Stimulated activated CD4-positive, alpha-beta T cell treated with anti-CD3 and anti-CD28 coated beads, Interleukin-1b, Interleukin-23, amount 100 ng/mL, for 1 hour (primary cell): ENCODE measurements at places on chromosomes 3 and 15.

DNA sequence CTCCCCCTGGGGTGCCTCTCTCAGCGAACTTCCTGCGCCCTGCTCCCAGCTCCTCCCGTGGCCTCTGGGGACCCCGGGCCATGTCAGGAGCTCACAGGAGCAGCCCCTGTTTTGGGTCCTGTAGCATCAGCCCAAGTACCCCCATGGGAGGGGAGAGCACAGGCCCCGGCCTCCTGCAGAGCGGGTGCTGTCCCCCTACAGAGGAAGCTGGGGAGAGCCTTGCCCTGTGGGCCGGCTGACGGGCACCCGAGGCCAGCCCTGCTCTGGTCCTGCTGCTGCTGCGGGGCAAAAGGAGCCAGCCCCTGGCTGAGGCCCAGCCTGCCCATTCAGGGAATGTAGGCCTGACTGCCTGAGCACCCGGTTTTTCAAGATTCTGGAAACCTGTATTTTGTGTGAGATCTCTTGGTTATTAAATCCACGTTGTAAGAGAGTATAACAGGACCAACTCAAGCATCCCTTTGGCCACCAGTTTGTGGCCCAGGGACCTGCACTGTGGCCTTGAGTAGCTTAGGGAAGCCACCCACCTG is 12.4 kb downstream of the PLXNA1 start:
- DNase-seq, result no peak

- no peak for DNase-seq
Observed at GRCh38 chr3:66856533-66856932, 141.6 kb upstream of the KBTBD8 start.

GRCh38 chr3:48930590-48930989 is 11.9 kb downstream of the ARIH2 start:
- no peak for DNase-seq

- no peak for DNase-seq
Observed at GRCh38 chr3:44339181-44340057, 853 bp downstream of the TCAIM start.

- DNase-seq, result no peak
Observed at GRCh38 chr3:65190111-65190510, 502.3 kb upstream of the ADAMTS9 start.

DNA sequence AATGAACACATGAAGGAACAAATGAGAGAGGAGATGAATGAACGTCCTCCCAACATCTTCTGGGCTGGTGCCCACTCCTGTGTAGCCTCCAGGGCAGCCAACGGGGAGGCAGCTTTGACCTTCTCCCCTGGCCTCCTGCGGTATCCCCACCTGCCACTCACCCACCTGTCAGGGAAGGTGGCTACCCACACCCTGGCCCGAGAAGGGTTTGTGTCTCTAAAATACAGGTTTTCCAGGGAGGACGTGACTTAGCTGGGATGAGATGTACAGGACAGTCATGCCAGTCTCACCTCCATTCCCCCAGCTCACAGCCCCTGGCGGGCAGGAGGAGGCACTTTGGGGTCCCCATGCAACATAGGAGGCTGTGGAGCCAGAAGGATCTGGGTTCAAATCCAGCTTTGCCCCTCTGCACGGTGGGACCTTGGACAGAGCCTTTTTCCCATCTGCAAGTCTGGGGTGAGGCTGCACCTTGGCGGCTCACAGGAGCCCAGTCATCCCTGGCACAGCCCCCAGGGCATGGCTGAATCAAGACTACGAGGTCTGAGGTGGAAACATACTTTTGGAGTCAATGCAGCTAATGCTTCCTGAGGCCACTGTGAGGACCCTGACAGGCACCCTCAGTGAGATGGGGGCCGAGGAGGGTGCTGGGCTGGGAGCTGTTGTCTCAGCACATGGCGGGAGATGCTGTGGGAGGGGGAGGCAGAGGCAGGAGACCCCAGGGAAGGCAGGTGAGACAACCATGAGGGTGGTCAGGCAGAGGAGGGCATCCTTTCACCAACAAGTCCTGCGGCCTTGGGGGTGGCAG is 11.1 kb upstream of the PLXND1 start:
- DNase-seq, result no peak

- DNase-seq, result no peak
Observed at GRCh38 chr15:41334293-41335120, 1.8 kb downstream of the NUSAP1 start.

GRCh38 chr3:140013220-140013619 is 78.2 kb downstream of the CLSTN2 start:
- DNase-seq, result no peak

DNA sequence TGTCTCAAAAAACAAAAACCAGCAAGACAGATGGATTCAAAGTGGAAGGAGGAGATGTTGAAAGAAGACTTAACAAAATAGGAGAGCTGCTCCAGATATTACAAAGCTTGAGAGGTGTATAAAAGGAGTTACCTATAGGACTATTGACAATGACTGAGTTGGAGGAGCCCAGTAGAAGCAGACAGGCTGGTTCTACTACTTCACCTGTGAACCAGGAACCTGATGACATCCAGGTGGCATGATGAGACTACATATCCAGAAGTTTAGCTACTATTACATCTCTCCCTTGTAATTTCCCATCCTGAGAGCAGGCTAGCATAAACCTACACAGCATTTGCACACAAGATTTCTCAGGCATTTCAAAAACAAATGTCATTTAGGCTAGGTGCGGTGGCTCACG is 49.3 kb downstream of the CPEB1 start:
- DNase-seq, result no peak

DNA sequence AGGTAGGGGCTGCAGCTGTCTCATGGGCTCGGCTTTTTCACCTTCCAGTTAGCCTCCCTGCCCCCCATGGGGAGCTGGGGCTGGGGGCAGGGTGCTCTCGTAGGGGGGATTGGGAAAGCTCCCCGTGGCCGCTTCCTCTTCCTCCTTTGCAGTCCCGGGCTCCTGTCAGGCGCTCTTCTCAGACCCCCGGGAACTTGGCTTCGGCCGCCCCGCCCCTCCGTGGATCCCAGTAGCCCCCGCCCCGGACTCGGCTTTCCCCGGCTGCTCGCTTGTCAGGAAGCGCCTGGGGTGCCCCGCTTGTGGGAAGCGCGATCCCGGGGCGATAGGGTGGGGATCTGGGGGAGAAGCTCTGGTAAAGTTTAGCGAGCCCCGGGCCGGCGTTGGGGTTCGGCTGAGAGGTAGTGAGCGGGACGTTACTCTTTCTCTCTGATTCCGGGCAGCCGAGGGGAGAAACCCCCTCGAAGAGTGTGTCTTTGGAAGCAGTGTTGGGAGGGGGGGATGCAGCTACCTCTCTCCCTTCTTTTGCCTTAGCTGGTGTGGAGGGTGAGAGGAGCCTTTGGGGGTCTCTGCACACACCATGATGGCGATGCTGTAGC is 611 bp downstream of the PIAS1 start:
- no peak for DNase-seq

GRCh38 chr3:60645801-60646200 is 605.5 kb downstream of the FHIT start:
- DNase-seq, result no peak

GRCh38 chr3:124455891-124456290 is 274.4 kb upstream of the UMPS start:
- no peak for DNase-seq

GRCh38 chr3:194100856-194101390 is 35.0 kb upstream of the HES1 start:
- DNase-seq, result no peak

- no peak for DNase-seq
Observed at GRCh38 chr3:156037356-156037755, 83.0 kb upstream of the KCNAB1 start.

- no peak for DNase-seq
Observed at GRCh38 chr3:79866162-79866561, 98.4 kb upstream of the ROBO1 start.

- no peak for DNase-seq
Observed at GRCh38 chr15:43489191-43489590, 3.8 kb downstream of the TP53BP1 start.

DNA sequence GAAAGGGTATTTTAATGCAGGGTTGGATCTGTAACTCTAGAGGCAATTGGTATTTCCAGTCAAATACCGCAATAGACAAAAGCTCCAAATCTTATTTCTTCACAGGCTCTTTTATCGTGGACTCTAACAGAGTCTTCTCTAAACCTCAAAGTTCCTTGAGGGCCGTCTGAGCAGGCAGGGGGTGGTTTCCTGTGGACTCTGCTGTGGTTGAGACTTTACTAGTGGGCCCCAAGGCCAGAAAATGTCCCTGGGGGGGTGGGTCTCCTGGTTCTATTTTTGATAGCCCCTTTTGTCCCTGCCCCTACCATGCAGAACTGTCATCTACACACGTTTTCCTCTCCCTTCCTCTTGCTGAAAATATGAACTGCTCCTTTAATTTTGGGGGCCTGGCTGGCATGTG is 80.1 kb downstream of the ASB7 start:
- no peak for DNase-seq

DNA sequence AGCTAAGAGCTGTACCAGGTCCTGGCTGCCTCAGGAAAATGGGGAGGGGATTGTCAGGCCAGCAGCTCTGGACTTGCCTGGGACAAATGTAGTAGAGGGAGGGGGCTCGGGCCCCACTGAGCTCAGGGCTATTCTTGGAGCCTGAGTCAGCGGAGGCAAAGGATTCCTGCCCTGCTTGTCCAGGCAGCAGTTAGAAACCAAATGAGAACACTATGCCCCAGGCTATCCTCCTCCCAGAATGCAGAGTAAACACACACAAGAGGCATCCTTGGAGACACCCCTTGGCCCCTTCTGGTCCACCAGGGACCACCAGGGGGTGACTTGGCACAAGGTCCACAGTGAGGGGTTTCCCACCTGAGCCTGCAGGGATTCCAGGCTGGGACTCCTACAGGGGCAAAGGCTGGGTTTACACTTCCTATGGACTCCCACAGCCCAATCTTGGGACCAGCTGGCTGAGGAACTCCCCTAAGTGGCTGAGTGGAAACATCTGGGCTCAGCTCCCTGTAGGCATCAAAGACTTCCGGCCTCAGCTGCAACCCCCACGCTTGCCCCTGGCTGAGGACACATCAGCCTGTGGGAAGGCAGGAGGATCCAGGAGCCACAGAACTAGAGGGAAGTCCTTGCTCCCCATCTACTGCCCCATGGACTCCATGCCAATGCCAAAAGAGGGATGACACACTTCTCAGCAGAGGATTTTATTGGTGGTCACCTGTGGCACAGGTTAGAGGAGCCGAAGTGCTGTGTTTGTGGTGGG is 3.4 kb upstream of the COL7A1 start:
- no peak for DNase-seq

GRCh38 chr15:27412415-27412814 is 441.4 kb downstream of the GABRG3 start:
- no peak for DNase-seq

DNA sequence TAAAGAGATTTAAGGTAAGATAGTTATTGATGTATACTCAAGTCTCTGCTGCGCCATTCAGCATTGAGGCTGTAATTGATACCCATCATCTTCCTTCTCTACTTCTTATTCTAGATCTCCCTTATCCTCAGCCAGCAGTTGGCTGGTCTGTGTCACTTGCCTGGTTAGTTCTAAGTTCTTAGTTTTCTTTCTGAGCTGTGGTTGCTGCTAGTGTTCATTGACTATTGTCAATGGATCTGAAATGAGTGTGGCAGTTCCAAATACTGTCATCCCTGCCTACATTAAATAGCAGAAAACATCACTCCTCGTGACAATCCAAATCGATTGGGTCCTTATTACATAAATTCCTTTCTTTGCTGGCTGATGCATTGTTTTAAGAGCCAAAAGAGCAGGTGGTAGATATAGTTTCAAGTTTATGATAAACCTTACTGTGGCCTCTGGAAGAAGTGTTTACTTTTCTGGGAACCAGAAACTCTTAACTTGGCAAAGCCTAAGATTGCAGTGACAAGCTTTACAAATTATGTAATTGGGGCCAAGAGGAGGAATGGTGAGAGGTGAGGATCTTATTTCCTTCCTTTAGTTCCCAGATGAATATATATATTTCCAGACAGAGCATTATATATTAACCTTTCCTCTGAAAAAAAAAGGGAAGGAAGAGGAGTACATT is 168.0 kb downstream of the GMNC start:
- DNase-seq, result no peak

GRCh38 chr3:69791106-69791505 is 51.8 kb downstream of the MITF start:
- no peak for DNase-seq

DNA sequence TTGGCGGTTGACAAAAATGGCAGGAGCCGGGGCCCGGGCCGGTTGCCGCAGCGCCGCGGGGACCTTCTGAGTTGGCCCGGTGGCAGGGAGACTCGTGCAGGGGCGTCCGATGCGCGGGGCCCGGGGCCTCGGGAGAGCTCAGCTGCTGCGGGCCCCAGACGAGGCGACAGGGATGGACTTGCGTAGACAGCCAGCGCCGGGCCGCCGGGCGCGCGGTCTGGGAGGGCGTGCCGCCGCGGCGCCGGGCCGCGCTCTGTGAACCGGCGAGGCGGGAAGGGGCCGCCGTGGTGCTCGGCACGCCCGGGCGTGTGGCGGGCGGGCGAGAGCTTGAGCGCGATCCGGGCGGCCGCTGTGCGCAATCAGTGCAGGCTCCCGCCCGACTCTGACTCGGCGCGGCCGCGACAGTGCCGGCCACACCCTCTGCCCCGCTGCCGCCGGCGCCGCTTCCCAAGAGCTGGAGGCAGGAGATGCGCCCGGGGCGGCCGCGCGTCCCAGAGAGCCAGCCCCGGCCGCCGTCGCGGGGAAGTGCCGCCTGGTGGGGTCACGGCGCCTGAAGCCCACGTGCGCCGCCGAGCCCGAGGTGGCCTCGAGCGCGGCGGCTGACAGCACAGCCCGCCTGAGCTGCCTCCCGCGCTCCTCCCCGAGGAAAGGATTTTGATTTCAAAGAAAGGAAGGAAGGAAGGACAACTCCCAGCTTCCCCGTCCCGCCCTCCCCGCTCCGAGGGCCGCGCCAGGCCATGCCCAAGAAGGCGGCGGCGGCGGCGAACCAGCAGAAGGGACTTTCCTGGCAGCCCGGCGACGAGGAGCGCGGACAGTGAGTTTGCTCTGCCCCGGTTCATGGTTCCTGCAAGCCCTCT is 657 bp downstream of the TLNRD1 start:
- no peak for DNase-seq

GRCh38 chr3:128285967-128286321 is 132.7 kb downstream of the EEFSEC start:
- DNase-seq, result no peak

DNA sequence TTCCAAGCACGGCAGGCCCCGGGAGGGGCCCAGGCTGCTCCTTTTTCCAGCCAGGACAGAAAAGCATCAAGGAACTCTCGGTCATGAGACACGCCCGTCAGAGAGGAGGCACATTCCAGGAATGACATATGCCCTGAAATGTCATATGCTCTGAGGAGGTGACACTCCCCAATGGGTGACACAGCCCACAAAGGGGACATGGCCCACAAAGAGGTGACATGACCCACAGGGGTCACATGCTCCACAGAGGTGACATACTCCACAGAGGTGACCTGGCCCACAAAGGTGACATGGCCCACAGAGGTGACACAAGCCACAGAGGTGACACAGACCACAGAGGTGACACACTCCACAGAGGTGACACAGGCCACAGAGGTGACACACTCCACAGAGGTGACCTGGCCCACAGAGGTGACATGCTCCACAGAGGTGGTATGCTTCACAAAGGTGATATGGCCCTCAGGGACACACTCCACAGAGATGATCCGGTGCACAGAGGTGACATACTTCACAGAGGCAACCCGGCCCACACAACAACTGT is 79.2 kb downstream of the ABHD5 start:
- no peak for DNase-seq
